ENCODE measurements at places on chromosomes 6 and 20.

GRCh38 chr6:158316022-158316421 is 3.8 kb downstream of the TULP4 start:
- no peak for DNase-seq
- H3K4me1 ChIP-seq: no peaks in the 10 kb centered on the region
- peaks cover 7% of the 10 kb centered on the region for H3K36me3 ChIP-seq
- no peaks in the 10 kb centered on the region for H3K27me3 ChIP-seq
- H3K4me3 ChIP-seq: no peak overlapping the region
- no peak overlapping the region for H3K27ac ChIP-seq

- H3K27me3 ChIP-seq: no peaks in the 10 kb centered on the region
- no peak for DNase-seq
- H3K4me3 ChIP-seq: no peak overlapping the region
- H3K36me3 ChIP-seq: no peaks in the 10 kb centered on the region
Measured at GRCh38 chr20:62248890-62249560, 10.7 kb downstream of the OSBPL2 start.

GRCh38 chr20:44496976-44497375 is 21.3 kb downstream of the TTPAL start:
- no peak for DNase-seq
- peaks cover 67% of the 10 kb centered on the region for H3K36me3 ChIP-seq
- no peaks in the 10 kb centered on the region for H3K4me1 ChIP-seq

DNA sequence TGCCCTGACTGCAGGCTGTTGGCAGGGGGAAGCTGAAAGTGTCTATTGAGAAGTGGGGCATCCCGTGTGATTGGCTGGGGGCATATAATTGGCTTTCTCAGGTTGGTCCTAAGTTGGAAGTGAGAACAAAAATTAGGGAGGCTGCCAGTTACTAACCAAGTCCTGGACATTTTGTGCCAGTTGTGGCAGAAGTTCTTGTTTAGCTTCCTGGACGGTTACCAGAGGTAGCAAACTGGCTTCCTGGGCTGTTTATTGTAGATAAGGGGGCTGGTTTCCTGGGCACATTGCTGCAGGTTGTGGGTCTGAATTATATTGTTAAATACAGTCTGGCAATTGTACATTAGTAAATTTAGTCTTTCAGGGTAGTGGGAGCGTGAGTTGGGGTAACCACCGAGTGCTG is 50.6 kb upstream of the SLC2A12 start:
- no peak overlapping the region for H3K27ac ChIP-seq
- no peaks in the 10 kb centered on the region for H3K27me3 ChIP-seq
- H3K36me3 ChIP-seq: no peaks in the 10 kb centered on the region
- no peaks in the 10 kb centered on the region for H3K4me1 ChIP-seq
- H3K4me3 ChIP-seq: no peak overlapping the region

GRCh38 chr6:9982215-9982614 is 432.7 kb downstream of the TFAP2A start:
- no peaks in the 10 kb centered on the region for H3K4me1 ChIP-seq
- no peaks in the 10 kb centered on the region for H3K36me3 ChIP-seq
- no peak for DNase-seq
- no peak overlapping the region for H3K4me3 ChIP-seq
- H3K27ac ChIP-seq: no peak overlapping the region

DNA sequence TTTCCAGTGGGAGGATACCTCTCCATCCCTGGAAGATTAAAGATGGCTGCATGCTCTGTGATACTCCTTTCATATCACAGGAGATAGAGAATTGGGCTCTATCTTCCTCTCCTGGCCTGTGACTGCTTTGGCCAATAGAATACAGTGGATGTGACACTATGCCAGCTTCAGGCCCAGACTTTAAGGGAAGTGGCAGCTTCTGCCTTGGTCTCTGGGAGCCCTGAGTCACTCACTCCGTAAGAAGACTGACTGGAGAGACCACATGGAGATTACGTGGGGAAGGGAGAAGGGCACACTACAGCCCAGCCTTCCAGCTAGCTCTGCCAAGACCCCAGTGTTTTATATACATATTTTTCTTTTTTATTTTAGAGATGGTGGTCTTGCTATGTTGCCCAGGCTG is 10.4 kb upstream of the MMP9 start:
- H3K27ac ChIP-seq: no peak overlapping the region
- DNase-seq: no peak
- H3K36me3 ChIP-seq: no peaks in the 10 kb centered on the region
- H3K4me1 ChIP-seq: no peaks in the 10 kb centered on the region

DNA sequence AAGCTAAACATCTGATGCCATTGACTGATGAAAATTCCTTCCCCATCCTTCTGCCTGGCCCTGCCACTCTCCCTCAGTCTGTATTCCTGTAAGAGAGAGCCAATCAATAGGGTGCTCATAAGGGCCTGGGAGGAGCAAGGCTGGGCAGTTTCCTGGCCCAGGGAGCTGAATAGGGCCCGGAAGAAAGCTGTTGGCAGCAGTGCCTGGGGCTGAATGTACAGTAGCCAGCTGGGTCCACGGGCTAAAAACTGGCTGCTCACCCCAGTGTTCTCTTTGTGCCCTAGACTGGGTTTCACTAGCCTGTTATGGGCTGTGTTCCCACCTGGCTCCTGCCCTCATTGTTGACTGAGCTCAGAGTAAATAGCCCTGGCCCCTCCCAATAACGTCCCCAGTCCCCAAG is 1.7 kb upstream of the WFDC2 start:
- no peak overlapping the region for H3K27ac ChIP-seq
- no peaks in the 10 kb centered on the region for H3K36me3 ChIP-seq
- H3K27me3 ChIP-seq: peaks cover 20% of the 10 kb centered on the region
- H3K4me1 ChIP-seq: peaks cover 21% of the 10 kb centered on the region
- DNase-seq: no peak

GRCh38 chr6:170311696-170312095 is 5.1 kb downstream of the FAM120B start:
- H3K27me3 ChIP-seq: no peaks in the 10 kb centered on the region
- peaks cover 26% of the 10 kb centered on the region for H3K4me1 ChIP-seq
- H3K36me3 ChIP-seq: no peaks in the 10 kb centered on the region
- H3K27ac ChIP-seq: no peak overlapping the region

DNA sequence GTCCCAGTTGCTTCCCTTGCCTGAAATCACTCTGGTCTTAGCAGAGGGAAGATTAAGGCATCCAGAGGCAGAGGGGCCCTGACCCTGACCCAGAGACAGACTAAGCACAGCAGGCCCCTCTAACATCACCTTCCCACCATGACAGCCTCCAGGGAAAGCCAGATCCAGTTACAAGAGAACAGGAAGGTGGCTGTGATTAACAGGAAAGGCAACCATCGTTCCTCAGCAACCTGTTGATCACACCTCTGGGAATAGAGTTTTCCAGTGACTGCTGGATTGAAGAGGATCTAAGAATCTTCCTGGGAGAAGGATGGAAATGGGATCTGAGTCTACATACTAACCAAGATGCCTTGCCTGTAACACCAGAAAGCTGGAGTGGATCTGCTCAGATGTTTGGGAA is 5.2 kb upstream of the TREM1 start:
- no peaks in the 10 kb centered on the region for H3K4me1 ChIP-seq
- H3K27me3 ChIP-seq: no peaks in the 10 kb centered on the region
- H3K4me3 ChIP-seq: no peak overlapping the region
- H3K36me3 ChIP-seq: no peaks in the 10 kb centered on the region
